Vein endothelial cell (primary cell): ENCODE measurements at places on chromosomes 2 and 18. TPM values are rescaled to one million over a fixed set of nuclear protein-coding genes. Genes with fewer than 3 reads are reported as not detected.

ST8SIA5 gene
- 0.10 TPM in 1 of 2 replicates, not detected in the other for total RNA-seq

GALM gene
- 6.9 and 9.0 TPM in 2 replicates for total RNA-seq

TMEM17 gene
- 2.2 and 2.3 TPM in 2 replicates for total RNA-seq

CTAGE1 gene
- under 0.01 TPM in 1 of 2 replicates, not detected in the other for total RNA-seq

EGR4 gene
- not detected in 2 replicates for total RNA-seq

CFAP53 gene
- under 0.01 and 0.10 TPM in 2 replicates for total RNA-seq

PFN4 gene
- 0.38 TPM in 1 of 2 replicates, not detected in the other for total RNA-seq
